ENCODE measurements at places on chromosomes 1 and 21. TPM values are rescaled to one million over a fixed set of nuclear protein-coding genes. Genes with fewer than 3 reads are reported as not detected.
A peak's percentile ranks its signal among the peaks of the same experiment; 100 is the strongest.

- no peaks in the 10 kb centered on the region for H3K36me3 ChIP-seq
- no peaks in the 10 kb centered on the region for H3K27me3 ChIP-seq
- DNase-seq = no peak
- no peaks in the 10 kb centered on the region for H3K4me1 ChIP-seq
- H3K27ac ChIP-seq = peak overlapping the region; percentile 40
Measured at GRCh38 chr1:41102653-41103052, 81.1 kb upstream of the SLFNL1 start.

- no peaks in the 10 kb centered on the region for H3K4me1 ChIP-seq
- no peak overlapping the region for H3K4me3 ChIP-seq
- H3K27me3 ChIP-seq = no peaks in the 10 kb centered on the region
- H3K27ac ChIP-seq = no peak overlapping the region
- no peak for DNase-seq
Measured at GRCh38 chr1:171904778-171905450, 63.6 kb downstream of the DNM3 start.

DNA sequence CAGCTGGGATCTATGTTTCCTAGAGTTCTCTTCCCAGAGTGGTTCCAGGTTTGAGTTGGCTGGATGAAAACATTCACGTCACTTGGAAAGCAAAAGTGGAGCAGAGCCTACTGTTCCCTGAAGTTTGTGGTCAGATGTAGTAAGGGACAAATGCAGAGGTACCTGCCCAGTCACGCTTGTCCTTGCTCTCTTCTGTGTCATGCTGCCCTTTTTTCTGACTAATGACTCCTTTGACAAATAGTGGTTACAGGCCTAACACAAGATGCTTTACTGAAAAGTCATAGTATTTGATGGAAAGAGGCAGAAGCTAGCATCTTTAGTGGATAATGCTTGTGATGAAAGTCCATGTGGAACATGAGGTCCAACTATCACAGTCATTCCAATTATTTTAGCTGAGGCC lies 881.4 kb upstream of the B3GALT2 start:
- no peak overlapping the region for H3K27ac ChIP-seq
- H3K4me3 ChIP-seq = no peak overlapping the region
- no peak for DNase-seq

DNA sequence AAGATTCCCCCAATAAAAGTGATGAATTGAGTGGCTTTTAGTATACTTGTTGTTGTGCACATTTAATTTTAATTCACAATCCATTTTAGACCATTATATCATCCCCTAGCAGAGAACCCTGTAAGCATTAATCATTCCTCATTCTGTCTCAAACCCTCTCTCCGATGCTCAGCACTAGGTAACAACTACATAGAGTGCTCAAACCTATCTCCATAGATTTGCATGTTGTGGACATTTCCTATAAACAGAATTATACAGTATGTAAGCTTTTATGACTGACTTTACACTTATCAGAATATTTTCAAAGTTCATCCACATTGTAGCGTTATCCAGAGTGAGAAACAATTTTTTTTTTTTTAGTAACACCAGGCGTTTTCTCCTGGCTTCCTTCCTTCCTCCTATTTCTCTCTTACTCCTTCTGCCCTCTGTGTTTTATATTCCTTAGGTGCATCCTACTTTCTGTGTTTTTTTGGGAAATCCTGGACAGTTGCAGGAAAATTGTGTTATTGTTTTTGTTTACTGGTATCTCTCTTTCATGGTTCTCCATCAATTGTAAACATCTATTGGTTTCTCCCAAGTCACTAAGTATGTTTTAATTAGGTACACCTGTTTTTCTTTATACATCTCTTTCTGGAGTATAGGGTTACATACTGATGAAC lies 1528.0 kb upstream of the TPTE start:
- no peaks in the 10 kb centered on the region for H3K27me3 ChIP-seq
- DNase-seq = no peak
- H3K36me3 ChIP-seq = no peaks in the 10 kb centered on the region
- H3K27ac ChIP-seq = no peak overlapping the region

GRCh38 chr1:55035904-55036303 lies 3.4 kb upstream of the PCSK9 start:
- peaks cover 19% of the 10 kb centered on the region for H3K4me1 ChIP-seq
- DNase-seq = no peak
- H3K27ac ChIP-seq = no peak overlapping the region
- no peak overlapping the region for H3K4me3 ChIP-seq

GRCh38 chr1:162551969-162552683 lies 9.4 kb upstream of the UAP1 start:
- no peak overlapping the region for H3K27ac ChIP-seq
- DNase-seq = no peak
- H3K27me3 ChIP-seq = no peaks in the 10 kb centered on the region
- no peaks in the 10 kb centered on the region for H3K4me1 ChIP-seq
- H3K4me3 ChIP-seq = no peak overlapping the region
- H3K36me3 ChIP-seq = no peaks in the 10 kb centered on the region

DNA sequence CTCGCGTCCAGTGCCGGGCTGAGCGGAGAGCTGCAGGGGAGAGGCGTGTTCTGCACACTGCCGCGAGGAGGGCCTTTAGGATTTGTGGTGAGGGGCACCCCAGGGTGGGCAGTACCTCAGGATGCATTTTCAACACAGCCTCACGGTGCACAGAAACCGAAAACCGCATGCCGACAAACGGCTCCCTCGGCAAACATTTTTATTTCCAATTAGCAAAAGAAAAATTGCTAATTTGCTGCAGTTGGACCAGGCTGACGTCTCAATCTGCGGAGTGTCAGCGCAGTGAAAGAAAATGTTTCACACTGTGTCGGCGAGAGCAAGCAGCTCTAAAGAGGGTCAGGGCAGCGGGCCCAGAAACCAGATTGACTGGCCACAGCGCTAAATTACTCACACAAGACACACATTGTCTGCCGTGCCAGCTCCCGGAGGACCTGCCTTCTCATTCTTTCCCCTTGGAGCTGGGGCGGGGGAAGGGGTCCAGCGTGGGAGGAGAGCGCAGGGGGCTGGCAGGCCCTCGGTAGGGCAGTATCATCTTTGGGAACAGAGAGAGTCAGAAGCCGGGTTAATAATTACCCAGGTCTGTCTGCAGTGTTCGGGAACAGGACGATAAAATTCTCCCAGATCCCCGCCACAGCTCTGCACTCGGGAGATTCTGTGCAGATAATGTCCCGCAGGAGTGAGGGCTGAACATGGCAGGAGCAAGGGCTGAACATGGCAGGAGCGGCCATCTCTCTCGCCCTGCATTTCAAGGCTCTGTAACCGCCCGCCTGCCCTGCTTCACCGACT lies 150.2 kb downstream of the PRDM16 start:
- H3K4me3 ChIP-seq = no peak overlapping the region
- peak overlapping the region; percentile 92 for H3K27ac ChIP-seq
- DNase-seq = peak; percentile 85

- DNase-seq = no peak
- no peaks in the 10 kb centered on the region for H3K4me1 ChIP-seq
- H3K27me3 ChIP-seq = no peaks in the 10 kb centered on the region
- H3K36me3 ChIP-seq = no peaks in the 10 kb centered on the region
- peak within 1 kb of the TSS; percentile 31 for H3K4me3 ChIP-seq
- H3K27ac ChIP-seq = peak within 1 kb of the TSS; percentile 61
Measured at GRCh38 chr1:89065079-89065868, at the start of gene GBP1. GBP1 (minus strand) TSS chr1:89065208; CDS start chr1:89063234, 1,974 bp downstream.

DNA sequence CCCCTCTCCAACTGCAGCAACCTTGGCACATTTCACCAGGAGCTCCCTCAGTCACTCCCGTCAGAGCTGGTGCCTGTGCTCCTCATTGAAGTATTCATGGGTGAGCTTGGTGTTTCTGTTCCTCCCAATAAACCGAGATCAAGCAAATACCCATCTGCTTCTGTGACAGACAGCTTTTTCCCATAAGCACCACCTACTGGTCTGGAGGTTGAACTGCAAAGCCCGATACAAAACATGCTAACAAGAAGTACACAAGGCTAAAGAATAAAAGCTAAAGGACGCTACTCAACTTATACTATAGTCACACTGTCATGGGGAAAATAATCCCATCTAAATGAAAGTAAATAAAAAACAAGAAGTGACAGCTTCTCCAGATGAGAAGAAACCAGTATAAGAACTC lies 111.9 kb upstream of the C21orf91 start:
- no peaks in the 10 kb centered on the region for H3K27me3 ChIP-seq
- H3K27ac ChIP-seq = no peak overlapping the region
- peaks cover 8% of the 10 kb centered on the region for H3K4me1 ChIP-seq
- H3K4me3 ChIP-seq = no peak overlapping the region
- DNase-seq = no peak

GRCh38 chr1:38029685-38030511 lies 16.7 kb downstream of the POU3F1 start:
- peak overlapping the region; percentile 80 for H3K27ac ChIP-seq
- no peaks in the 10 kb centered on the region for H3K27me3 ChIP-seq
- H3K36me3 ChIP-seq = peaks cover 20% of the 10 kb centered on the region
- DNase-seq = no peak

GRCh38 chr1:59751801-59752200 lies 62.9 kb upstream of the HOOK1 start:
- no peaks in the 10 kb centered on the region for H3K27me3 ChIP-seq
- no peak for DNase-seq
- no peaks in the 10 kb centered on the region for H3K36me3 ChIP-seq
- no peak overlapping the region for H3K27ac ChIP-seq

GRCh38 chr1:174397261-174397660 lies 50.5 kb upstream of the GPR52 start:
- H3K4me1 ChIP-seq = no peaks in the 10 kb centered on the region
- H3K27me3 ChIP-seq = no peaks in the 10 kb centered on the region
- DNase-seq = no peak
- no peak overlapping the region for H3K4me3 ChIP-seq
- H3K36me3 ChIP-seq = no peaks in the 10 kb centered on the region
- H3K27ac ChIP-seq = no peak overlapping the region

DNA sequence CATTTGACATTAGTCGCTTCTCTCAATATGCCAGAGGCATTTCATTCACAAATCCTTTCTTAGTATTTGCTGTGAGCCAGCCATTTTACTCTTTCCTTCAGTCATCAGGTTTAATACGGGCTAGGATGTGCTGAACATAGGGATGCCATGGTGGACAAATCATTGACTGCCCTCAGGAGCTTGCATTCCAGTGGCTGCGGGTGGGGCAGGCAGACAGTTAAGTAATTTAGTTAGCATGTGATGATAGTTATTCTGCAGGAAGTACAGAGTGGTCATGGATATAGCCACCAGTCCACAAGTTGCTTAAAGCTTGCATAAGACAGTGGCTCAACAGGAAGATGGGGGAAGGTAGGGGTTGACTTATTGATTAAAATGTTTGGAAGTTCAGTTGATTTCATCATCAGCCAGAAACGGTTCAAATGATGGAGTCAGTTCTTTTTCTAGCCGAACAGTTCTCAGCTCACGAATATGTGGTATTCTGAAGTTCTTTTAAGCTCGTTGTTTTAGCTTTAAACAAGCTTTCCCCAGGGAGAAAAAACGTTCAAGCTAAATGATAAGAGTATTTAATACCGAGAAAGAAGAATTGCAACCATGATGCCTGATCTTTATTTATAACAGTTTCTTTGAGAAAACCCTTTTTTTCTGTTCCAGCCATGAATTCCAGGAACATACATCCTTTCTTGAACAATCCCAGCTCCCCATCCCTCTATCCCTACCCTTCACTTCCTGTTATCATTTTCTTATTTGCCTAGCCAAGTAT lies 1.4 kb downstream of the SLC22A15 start:
- no peaks in the 10 kb centered on the region for H3K36me3 ChIP-seq
- H3K4me3 ChIP-seq = peak overlapping the region; percentile 63
- peak overlapping the region; percentile 64 for H3K27ac ChIP-seq

DNA sequence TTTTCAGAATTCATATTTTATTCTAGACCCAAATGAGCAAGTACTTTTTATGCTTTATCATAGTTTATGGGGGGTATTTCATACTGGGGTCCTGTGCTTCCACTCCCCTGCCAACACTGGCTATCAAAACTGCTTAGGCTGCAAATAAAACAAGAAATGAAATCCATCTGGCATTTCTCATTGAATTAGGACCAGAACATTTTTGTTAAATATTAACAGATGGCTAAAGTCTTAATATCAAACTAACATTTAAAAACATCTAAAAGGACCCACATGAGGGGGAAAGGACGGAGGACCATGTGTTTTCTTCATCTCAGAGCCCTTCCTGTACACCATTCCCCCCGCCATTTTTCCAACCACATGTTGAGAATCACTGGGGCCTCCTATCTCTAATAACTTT lies 167.5 kb upstream of the C1orf105 start:
- no peak for DNase-seq
- no peak overlapping the region for H3K27ac ChIP-seq
- H3K27me3 ChIP-seq = no peaks in the 10 kb centered on the region
- H3K36me3 ChIP-seq = no peaks in the 10 kb centered on the region
- H3K4me3 ChIP-seq = no peak overlapping the region

GRCh38 chr1:182080955-182081582 lies 19.6 kb upstream of the ZNF648 start:
- H3K36me3 ChIP-seq = no peaks in the 10 kb centered on the region
- H3K27me3 ChIP-seq = no peaks in the 10 kb centered on the region
- H3K4me3 ChIP-seq = no peak overlapping the region
- H3K4me1 ChIP-seq = peaks cover 6% of the 10 kb centered on the region
- peak; percentile 29 for DNase-seq
- H3K27ac ChIP-seq = no peak overlapping the region

DNA sequence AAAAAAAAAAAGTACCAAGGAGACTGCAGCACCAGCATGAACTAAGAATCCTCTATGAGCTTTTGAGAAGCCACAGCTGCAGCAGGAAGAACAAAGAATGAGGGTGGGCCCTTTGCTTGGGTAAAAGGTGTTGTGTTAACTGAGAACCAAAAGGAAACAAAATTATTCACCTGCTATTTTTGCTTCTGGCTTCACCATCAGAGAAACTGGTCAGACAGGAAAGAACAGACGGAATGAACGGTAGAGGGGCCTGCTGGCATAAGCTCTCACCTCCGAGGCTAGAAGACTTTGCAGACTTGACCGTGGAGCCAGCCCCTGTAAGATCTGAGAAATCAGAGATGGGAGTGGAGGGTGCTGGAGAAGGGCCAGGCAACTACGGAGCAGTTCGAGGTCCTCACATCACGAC lies 27.6 kb downstream of the IL10RB start:
- DNase-seq = no peak
- H3K4me3 ChIP-seq = no peak overlapping the region
- H3K36me3 ChIP-seq = peaks cover 48% of the 10 kb centered on the region
- H3K27me3 ChIP-seq = no peaks in the 10 kb centered on the region
- no peak overlapping the region for H3K27ac ChIP-seq
- no peaks in the 10 kb centered on the region for H3K4me1 ChIP-seq

- H3K4me1 ChIP-seq = peaks cover 5% of the 10 kb centered on the region
- no peak overlapping the region for H3K27ac ChIP-seq
- no peak for DNase-seq
- H3K27me3 ChIP-seq = no peaks in the 10 kb centered on the region
- H3K36me3 ChIP-seq = no peaks in the 10 kb centered on the region
Measured at GRCh38 chr1:34406833-34407539, 230.3 kb downstream of the C1orf94 start.

- H3K36me3 ChIP-seq = no peaks in the 10 kb centered on the region
- no peak for DNase-seq
- no peaks in the 10 kb centered on the region for H3K27me3 ChIP-seq
- no peaks in the 10 kb centered on the region for H3K4me1 ChIP-seq
- H3K27ac ChIP-seq = no peak overlapping the region
Measured at GRCh38 chr1:182713939-182714338, 29.6 kb upstream of the RGS8 start.

Gene AADACL3
- total RNA-seq = not detected

Gene EPHB2
- total RNA-seq = 22.2 TPM

Gene NR5A2
- total RNA-seq = 1.8 TPM

Gene RAB7B
- 5.4 TPM for total RNA-seq
